ENCODE measurements at places on chromosomes 2 and 18. TPM values are rescaled to one million over a fixed set of nuclear protein-coding genes. Genes with fewer than 3 reads are reported as not detected.

GRCh38 chr2:32506446-32506845, 121.4 kb upstream of the TTC27 start:
- DNase-seq = no peak

GRCh38 chr2:239882331-239882732, 142.8 kb downstream of the NDUFA10 start:
- peak; percentile 76 for DNase-seq

- DNase-seq = peak; percentile 60
Measured at GRCh38 chr2:73293534-73294171, at the start of gene EGR4. Gene EGR4, minus strand, starts transcription at chr2:73293548. Its CDS starts 231 bp downstream, at chr2:73293317.

DNA sequence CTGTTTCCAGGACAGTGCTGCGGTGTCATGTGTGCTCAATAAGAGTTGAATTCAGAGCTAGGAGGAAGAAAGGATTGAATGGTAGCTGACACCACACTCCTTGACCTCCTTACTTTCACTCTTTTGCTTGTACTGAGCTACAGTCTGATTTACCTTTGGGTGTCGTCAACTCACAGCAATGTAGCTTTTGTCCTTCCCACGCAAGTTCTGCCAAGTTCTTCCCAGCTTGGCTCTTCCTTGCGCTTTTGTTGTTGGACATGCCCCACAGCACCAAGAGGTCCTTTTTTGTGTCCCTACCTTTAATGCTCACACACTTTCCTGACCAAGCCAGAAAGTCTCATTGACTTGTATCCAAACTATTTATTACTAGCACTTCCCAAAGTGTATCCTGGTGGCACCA, 38.3 kb upstream of the ITGB6 start:
- DNase-seq = no peak

GRCh38 chr2:189179570-189179950, at the start of gene COL5A2:
Gene COL5A2, minus strand, starts transcription at chr2:189179761. Its CDS starts 157 bp downstream, at chr2:189179604.
- peak; percentile 45 for DNase-seq

DNA sequence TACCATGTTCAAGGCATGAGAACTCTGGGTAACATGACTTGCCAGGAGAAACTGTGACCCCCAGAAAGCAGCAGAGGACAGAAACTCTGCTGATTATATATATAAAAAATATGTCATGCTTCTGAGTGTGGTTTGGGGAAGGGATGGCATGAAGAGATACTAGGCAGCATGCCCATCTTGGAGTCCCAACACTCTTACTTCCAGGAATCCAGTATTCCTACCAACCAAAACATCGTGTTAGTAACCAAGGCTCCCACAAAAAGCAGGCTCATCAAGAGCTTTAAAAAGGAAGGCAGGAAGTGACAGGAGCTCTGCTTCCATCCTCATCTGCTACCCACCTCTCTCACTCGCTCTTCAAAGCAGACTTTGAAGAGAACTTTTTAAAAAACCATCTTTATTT, 31.6 kb upstream of the TWIST2 start:
- no peak for DNase-seq

- DNase-seq = no peak
Measured at GRCh38 chr2:203578759-203579643, 43.9 kb upstream of the RAPH1 start.

GRCh38 chr2:143473820-143474219, 344.6 kb downstream of the ARHGAP15 start:
- no peak for DNase-seq

- no peak for DNase-seq
Measured at GRCh38 chr2:171996021-171996420, 3.7 kb upstream of the METAP1D start.

GRCh38 chr2:215811409-215812345, 201.7 kb downstream of the MREG start:
- no peak for DNase-seq

- DNase-seq = peak; percentile 37
Measured at GRCh38 chr2:86704459-86704971, 15.6 kb upstream of the RMND5A start.

Gene SCLY
- total RNA-seq = 11.0 TPM

Gene ANKRD23
- total RNA-seq = 2.8 TPM

Gene TMEM163
- total RNA-seq = 7.4 TPM

Data from adrenal gland (tissue), 19 donors.